ENCODE measurements at places on chromosomes 4 and X.

DNA sequence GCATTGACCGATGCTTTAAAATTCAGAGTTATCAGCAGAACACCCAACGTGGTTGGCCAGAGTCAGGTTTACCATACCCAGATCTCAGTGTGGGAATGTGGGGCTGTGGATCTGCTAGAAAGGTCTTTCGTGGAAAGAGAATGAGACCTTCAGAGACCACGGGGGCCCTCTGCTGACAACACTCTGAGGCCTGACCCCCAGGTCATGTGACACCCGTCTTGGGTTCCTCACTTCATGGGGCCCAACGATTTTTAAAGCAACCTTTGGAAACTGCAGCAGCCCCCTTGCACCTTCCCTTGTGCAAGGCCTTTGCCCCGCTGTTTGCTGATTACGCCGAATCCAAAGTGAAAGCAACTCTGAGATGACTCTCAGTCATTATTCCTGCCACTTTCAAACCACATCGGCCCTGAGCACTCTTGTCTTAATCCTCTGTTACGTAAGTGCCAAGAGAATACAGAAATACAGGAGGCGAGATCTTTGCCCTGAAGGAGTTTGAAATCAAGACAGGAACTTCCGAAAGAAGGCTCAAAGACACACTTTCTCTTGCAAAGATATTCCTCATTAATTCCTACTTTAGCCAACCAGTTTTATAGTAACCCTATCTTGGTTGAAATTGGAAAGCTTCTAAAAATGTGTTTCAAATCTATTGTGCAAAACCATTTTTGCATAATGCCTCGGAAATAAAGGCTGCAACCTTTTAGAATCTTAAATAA lies 88.3 kb downstream of the EVC2 start:
- no peak for DNase-seq

DNA sequence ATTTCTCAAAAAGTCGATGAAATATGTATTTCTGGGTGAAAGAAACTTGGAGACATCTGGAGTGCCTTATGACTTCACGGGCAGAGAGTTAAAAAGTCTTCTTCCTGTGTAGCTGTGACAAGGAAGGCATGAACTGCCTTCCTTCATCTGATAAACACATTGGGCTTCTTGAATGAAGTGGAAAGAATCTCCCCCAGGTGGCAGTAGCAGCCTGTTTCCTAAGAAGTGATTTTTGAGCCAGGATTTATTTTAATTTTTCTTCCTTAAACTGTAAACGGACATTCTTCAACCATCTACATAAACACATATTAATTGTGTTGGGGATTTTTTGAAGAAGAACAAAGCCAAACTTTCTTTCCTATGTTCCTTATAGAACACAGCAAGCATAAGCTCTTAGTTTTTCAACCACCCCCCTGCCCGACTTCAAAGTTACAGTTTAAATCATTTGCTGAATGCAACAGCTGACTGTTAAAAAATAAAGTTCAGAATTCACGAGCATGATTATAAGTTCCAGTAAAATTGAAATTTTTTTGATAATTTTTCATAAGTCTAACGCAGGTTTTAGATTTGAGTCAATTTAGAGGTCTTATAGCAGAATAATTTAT lies 980 bp upstream of the GIMD1 start:
- no peak for DNase-seq

GRCh38 chr4:39205000-39205399 lies 22.7 kb downstream of the WDR19 start:
- DNase-seq, result no peak

GRCh38 chrX:3176439-3176820 lies 135.2 kb downstream of the ARSF start:
- DNase-seq, result no peak

- DNase-seq, result no peak
Observed at GRCh38 chr4:129747756-129748155, 651.8 kb downstream of the C4orf33 start.

GRCh38 chr4:139826426-139826825 lies 160.8 kb downstream of the MGST2 start:
- DNase-seq, result no peak

GRCh38 chrX:34826964-34827363 lies 115.6 kb upstream of the FAM47B start:
- DNase-seq, result no peak

- no peak for DNase-seq
Observed at GRCh38 chr4:90960433-90960832, 833.2 kb downstream of the CCSER1 start.

DNA sequence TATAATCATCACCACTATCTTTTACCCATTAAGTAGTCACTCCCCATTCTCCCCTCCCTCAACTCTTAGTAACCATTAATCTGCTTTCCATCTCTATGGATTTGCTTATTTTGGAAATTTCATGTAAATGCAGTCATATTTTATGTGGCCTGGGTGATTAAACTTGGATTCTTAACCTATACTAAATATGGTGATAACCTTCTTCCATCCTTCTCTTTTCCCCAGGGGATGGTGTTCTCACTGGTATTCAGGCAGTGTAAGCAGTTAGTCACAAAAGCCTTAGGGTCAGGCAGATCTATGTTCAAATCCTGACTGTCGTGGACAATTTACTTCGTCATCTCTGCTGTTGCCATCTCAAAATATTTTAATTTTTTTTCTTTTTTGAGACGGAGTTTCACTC lies 29.6 kb downstream of the RAB40AL start:
- DNase-seq, result no peak

- DNase-seq, result no peak
Observed at GRCh38 chrX:28273736-28274135, 292.5 kb upstream of the DCAF8L1 start.

GRCh38 chrX:21738950-21739287 lies 19.0 kb downstream of the SMPX start:
- DNase-seq, result no peak

- no peak for DNase-seq
Observed at GRCh38 chr4:182103614-182104319, 139.4 kb upstream of the TENM3 start.

- DNase-seq, result no peak
Observed at GRCh38 chr4:148780426-148781005, 338.3 kb upstream of the NR3C2 start.

- no peak for DNase-seq
Observed at GRCh38 chr4:6095023-6095752, 77.0 kb upstream of the C4orf50 start.

DNA sequence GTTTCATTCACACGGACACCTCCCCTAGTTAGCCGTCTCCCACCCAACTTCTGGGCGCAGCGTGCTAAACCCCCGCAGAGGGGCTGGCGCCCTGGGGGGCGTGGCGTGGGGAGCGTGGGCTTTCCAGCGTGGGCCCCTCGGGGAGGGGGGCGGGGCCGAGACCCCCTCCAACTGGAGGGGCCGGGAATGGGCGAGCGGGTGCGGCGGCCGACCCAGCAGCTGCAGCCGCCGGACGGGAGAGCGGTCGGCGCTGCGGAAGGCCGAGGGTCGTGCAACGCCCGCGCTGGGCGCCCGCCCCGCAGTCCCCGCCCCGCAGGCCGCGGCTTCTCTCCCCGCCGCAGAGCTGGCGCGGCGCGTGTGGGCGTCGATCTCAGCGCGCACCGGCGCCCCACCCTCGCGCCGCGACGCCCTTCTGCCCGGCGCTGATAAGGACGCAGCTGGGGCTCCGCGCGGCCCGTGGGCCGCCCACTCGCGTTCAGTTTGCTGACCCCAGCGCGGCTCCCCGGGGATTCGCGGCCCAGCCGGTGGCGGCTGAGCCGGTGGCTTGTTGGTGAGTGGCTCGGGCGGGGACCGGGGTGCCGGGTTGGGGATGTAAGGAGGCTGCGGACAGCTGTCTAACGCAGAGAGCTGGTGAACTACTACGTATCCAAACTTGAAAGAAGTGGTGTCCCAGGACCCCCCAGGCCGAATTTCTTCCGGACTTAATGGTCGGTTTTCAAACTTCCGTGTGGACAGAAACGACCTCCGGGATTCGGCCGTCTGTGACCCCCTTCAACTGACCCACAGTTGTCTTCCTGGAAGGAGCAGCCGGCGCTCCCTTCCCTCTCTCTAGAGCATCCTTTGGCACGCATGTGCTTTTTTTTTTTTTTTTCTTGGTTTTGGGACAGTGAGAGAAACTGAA lies 1.5 kb downstream of the FHDC1 start:
- no peak for DNase-seq

GRCh38 chr4:6271701-6272465 lies 2.2 kb downstream of the WFS1 start:
- no peak for DNase-seq
